ENCODE measurements at places on chromosomes 3 and 15.
A peak's percentile ranks its signal among the peaks of the same experiment; 100 is the strongest.

DNA sequence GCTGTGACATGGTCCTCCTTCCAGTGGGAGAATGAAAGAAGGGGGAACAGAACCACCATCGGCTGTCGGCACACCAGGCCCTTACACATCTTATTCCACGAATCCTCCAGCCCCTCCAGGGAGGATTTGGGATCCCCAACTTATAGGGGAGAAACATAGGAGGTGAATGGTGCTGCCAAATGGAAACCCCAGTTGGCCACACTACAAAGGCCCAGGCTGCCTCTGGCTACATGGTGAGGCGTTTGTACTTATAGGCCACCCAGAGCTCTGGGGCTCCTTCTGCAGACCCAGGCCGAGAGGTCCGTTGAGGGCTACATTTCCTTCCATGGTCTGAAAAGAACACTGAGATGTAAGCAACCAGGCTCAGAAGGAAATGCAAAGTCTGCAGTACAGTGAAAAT lies 12.0 kb downstream of the AMOTL2 start:
- no peak for DNase-seq

GRCh38 chr3:195073866-195074860 lies 196.8 kb downstream of the XXYLT1 start:
- DNase-seq = no peak

GRCh38 chr15:38202361-38202760 lies 50.3 kb upstream of the SPRED1 start:
- DNase-seq = no peak

DNA sequence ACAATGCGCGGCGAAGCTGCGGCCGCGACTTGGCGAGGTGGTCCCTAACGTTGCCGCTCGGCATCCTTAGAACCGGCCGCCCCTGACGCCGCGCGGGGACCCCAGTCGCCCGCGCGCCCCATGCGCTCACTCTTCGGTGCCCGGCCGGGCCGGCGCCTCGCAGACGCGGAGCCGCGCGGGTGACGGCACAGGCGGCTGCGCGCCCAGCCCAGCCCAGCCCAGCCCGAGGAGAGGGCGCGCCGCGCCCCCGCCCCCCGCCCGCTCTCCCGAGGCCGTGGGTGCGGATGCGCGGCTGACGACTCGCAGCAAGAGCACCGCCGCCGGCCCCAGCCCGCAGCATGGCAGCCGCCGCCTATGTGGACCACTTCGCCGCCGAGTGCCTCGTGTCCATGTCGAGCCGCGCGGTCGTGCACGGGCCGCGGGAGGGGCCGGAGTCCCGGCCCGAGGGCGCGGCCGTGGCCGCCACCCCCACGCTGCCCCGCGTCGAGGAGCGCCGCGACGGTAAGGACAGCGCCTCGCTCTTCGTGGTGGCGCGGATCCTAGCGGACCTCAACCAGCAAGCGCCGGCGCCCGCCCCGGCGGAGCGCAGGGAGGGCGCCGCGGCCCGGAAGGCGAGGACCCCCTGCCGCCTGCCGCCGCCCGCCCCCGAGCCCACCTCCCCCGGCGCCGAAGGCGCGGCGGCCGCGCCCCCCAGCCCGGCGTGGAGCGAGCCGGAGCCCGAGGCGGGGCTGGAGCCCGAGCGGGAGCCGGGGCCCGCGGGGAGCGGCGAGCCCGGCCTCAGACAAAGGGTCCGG lies 437 bp downstream of the KLF13 start:
- DNase-seq = no peak

- no peak for DNase-seq
Observed at GRCh38 chr3:87975716-87976115, 83.1 kb downstream of the CGGBP1 start.

DNA sequence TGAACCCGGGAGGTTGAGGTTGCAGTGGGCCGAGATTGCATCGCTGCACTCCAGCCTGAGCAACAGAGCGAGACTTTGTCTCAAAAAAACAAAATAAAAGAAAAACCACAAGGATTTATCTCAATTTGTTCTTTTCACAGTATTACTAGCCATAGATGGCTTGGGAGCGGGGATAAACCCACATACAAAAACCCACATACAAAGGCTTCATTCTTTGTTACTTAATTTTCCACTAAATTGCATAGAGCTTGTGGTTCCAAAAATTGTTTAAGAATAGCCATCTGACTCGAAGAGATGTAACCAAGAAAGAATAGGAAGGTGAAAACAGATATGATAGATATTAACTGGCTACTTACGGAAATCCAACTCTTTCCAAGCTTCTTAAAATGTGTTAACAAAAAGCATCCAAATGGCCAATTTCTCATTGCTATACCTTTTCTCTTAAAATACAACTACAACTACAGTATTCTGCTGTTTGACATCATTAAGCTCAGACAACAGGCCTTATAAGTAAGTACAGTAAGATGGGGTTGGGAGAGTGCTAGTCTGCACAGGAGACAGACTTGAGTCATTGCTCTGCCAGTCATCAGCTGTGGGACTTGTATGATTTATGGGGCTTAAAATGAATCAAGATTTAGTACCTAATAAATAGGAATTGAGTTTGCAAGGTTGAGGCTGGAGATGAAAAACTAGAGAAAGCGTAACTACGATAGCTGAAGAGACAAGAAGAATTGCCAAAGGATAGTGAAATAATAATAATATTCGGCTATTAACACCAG lies 96.6 kb upstream of the PLXND1 start:
- no peak for DNase-seq

- no peak for DNase-seq
Observed at GRCh38 chr3:87793337-87793877, 265.4 kb downstream of the CGGBP1 start.

GRCh38 chr3:101852983-101853840 lies 3.9 kb downstream of the NFKBIZ start:
- no peak for DNase-seq

- no peak for DNase-seq
Observed at GRCh38 chr3:20637729-20638128, 451.7 kb upstream of the SGO1 start.

- no peak for DNase-seq
Observed at GRCh38 chr15:89907289-89907688, 5.5 kb downstream of the ARPIN start.

DNA sequence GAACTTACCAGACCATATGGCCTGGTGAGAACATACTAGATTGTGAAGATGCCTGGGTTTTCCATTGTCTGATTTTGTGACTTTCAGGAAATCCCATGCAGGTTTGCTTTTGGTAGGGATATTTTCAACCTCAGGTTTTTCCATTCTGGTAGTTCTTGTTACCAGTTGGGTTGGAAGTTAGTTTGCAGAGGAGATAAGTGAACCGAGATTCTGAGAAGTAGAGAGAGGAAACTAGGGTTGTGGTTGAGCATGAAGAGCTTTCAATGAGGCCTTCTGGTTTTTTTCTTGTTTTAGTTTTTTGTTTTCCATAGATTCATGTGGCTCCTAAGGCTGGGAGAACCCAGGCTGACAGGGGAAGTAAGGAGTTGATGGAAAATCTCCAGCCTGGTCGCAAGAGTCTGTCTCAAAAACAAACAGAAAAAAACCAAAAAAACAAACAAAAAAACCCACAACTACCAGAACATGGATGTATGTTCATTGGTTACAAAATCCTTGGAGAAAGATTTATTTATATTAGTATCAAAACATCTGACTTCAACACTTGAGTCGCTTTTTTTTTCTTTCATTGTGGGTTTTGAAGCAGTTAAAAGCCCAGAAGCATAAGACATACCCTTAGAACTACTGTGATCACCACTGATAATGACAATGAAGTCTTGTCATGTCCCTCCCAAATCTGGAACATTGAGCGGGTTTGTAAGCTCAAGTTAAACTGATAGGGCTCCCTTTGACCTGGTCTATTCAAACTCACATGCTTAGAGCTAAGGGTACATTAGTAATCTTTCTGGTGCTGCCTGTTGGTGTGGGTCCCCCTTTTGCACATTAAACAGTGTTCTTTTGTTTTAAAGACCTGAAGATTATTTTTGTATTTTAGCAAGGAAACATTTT lies 3.2 kb downstream of the GPR171 start:
- DNase-seq = no peak

DNA sequence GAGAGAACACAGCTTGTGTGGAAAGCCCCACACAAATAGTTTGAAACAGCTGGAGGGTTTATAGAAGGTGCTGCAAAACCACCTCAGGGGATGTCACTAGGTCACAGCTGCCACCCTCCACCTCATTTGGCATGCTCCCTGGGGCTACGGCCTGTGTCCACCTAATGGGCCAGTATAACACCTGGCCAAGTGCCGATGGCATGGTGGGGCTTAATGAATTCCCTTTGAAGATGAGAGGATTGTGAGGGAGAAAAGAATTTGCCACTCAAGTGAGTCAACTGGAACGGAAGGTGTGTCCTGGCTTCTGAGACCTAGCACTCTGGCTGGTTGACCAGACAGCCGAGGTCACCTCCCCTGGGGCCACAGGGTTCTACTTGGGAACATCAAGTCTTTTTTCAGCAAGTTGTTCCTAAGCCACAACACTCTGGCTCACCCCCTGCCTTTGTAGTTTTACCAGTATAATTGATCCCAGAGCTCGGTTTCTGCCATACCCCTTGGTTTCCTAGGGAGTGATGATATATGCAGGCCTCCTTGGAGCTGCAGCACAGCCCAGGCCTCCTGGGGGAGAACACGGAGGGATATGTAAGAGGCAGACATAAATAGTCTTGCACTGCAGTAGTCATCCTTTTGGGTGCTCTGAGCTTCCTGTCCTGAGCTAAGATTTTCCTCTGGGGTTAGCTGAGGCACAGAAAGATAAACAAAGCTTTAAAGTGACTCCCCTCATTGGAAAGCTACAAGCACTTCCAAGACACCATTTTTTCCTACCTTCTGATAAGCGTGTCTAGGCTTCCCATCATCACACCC lies 178.2 kb upstream of the LPP start:
- no peak for DNase-seq

- no peak for DNase-seq
Observed at GRCh38 chr3:187021748-187022402, 91.5 kb downstream of the ST6GAL1 start.

GRCh38 chr3:39138804-39139415 lies 14.5 kb downstream of the CSRNP1 start:
- no peak for DNase-seq

DNA sequence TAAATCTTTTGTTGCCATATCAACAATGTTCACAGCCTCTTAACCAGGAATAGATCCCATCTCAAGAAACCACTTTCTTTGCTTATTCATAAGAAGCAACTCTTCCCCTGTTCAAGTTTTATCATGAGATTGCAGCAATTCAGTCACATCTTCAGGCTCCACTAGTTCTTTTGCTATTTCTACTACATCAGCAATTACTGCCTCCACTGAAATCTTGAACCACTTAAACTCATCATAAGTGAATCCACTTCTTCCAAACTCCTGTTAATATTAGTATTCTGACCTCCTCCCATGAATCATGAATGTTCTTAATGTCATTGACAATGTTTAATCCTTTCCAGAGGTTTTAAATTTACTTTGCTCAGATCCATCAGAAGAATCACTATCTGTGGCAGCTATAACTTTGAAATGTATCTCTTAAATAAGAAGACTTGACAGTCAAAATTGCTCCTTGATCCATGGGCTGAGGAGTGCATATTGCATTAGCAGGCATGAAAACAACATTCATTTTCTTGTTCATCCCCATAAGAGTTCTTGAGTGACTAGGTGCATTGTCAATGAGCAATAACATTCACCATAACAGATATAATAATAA lies 205.9 kb downstream of the DTWD1 start:
- no peak for DNase-seq

DNA sequence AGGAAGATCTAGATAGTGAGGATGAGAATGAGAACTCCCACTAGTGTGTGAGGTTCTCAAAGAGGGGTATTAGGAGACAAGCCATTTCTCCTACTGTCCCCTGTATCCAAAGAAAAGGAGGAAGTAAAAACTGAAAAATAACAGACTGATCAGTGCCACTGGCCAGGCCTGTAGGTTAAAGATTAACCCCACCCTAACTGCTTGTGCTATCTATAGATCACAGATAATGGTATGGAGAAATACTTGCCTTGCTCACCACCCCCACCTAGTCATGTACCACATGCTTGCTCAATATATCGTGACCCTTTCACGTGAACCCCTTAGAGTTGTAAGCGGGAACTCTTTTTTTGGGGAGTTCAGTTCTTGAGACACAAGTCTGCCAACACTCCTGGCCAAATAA lies 519.7 kb upstream of the FRG2C start:
- DNase-seq = no peak

DNA sequence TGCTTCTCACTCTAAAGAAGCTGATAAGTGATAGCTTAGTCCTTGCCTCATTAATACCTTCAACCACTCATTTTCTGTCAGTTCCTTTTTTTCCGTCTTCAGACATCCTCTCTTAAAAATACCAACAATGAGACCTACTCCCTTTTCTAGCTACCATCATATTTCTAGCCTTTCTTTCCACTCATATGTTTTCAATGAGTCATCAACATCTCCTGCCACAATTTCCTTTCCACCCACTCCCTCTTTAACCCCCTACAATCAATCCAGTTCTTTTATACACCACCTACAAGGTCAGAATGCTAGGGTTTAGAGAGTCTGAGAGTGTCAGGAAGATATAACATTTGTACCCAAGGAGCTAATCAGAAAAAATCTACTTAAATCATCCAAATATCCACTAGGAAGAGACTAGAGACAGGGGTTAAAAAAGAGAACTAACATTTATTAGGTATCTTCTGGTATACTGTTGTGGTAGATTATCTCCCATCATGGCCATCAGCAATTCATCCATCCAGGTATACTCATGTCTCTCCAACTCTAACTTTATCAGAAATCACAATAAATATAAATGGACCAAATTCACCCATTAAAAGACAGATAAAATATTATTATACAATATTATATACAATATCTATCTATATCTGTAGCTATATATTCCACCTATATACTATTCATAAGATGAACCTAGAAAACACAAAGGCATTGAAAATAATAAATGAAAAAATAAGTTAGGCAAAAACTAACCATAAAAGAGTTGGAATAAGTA lies 42.5 kb downstream of the MYLK start:
- no peak for DNase-seq

DNA sequence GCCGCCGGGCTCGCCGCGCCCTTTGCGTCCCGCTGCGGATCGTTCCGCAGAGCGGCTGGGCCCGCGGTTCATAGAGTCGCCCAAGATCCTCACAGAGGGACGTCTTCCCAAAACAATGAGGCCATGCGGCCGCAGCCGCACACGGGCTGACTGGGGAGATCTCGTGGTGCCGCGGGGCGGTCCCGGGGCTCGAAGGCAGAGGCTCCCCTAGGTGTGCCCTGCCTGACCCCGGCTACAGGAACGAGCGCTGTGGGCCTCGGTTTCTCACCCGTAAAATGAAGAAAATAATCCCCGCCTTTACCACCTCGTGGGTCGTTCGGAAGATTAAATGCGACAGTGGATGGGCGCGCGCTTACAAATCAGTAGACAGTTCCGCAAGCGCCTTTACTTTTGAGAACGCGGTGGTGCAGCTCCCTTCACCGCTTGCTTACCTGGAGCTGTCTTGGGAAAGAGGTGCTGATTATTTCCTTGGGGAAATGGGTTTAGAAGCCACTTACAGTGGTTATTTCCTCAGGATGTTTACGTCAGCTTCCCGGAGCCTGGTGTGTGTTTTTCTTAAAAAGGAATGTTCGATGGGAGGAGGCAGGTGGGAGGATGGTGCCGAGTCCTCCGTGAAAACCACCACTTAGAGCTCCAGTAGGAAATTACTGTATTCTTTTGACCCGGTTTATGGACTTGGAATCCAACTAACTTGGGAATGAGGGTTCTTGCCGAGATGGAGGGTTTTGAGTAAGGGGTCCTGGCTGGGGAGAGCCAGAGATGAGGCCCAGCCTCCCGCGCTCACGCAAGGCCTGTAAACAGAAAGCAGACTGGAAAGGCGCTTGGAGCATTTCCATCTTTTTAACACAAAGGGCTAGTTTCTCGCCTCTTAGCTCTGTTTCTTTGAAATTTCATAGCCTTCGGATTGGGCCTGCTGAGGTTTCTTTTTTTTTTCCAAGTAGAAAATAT lies 1.9 kb upstream of the MEX3B start:
- DNase-seq = peak; percentile 65
